ENCODE measurements at places on chromosomes 16 and 17.

- DNase-seq = peak; percentile 71
These were observed 381.6 kb upstream of the ASIC2 start for GRCh38 chr17:33674685-33675084.

DNA sequence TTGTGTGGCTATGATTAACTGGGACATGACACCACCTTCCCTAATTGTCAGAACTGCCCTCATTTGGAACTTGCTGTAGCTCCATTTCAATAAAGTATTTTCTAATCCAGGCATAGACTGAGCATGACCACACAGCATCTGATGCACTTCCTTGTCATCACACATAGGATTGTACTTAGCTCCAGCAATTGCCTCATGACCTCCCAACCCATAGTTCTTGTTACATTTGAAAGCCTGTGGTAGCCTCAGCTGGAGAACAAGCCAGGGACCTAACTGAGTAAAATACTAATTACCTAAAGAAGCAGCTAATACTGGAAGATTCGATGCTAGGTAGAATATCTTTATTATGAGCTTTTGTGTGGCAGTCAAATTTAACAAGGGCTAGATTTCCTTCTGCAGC is 187.3 kb upstream of the KIF2B start:
- no peak for DNase-seq

DNA sequence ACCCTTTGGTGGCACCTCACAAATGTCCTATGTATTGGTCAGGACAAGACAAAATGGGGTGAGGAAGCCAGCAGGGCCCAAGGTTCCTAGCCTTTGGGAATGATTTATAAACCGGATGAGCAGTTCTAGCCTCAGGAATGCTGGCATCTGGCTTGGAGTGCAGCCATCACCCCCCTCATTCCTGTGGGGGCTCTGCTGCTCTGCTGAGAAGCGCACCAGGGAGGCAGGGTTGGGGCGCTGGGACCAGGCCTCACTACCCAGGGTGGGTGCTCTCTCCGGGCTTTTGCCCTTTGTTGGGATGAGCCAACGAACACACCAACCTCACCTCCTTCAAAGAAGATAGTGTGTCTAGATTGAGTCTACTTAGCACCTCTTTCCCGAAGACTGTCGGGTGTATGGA is 39.2 kb downstream of the TMEM11 start:
- no peak for DNase-seq

- DNase-seq = no peak
These were observed 12.9 kb upstream of the CMIP start for GRCh38 chr16:81431554-81432353.

GRCh38 chr16:20781697-20782096 is 17.9 kb downstream of the ACSM3 start:
- DNase-seq = no peak

Data from cerebellum (tissue), 4 donors.